Umbilical cord (tissue), 2 donors: ENCODE measurements at places on chromosomes 5 and 9. TPM values are rescaled to one million over a fixed set of nuclear protein-coding genes. Genes with fewer than 3 reads are reported as not detected.
A peak's percentile ranks its signal among the peaks of the same experiment; 100 is the strongest.

Gene TRPM6
- total RNA-seq, result 1.4 TPM

Gene IGFBPL1
- total RNA-seq, result 2.9 TPM

Gene MCTP1
- 24.8 TPM for total RNA-seq

Gene CCDC183
- not detected for total RNA-seq

Gene MELK
- total RNA-seq, result 12.0 TPM

Gene ARHGEF37
- total RNA-seq, result 3.6 TPM

Gene TNFSF8
- total RNA-seq, result 5.3 TPM

GRCh38 chr9:90727488-90727887 lies 74.1 kb upstream of the SYK start:
- DNase-seq, result no peak

DNA sequence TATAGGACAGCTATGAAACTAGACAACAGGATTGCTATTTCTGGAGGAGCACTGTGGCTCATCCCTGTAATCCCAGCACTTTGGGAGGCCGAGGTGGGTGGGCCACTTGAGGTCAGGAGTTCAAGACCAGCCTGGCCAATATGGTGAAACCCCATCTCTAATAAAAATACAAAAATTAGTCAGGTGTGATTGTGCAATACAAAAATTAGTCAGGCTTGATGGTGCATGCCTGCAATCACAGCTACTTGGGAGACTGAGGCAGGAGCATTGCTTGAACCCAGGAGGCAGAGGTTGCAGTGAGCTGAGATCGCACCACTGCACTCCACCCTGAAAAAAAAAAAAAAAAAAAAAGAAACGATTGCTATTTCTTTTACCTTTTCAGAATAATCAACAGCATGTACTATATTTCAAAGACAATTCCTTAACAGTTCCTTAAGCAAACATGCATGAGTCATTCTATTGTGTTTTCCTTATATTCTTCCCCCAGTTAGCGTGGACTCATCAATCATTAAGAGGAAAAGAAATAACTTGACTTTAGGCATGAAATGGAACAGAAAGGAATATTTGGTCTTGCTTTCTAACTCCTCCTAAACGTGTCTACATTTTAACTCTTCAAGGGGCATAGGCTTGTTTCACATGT lies 162.6 kb downstream of the TAF11L14 start:
- DNase-seq, result no peak

- no peak for DNase-seq
These were observed 41.2 kb downstream of the GSN start for GRCh38 chr9:121309171-121309570.

DNA sequence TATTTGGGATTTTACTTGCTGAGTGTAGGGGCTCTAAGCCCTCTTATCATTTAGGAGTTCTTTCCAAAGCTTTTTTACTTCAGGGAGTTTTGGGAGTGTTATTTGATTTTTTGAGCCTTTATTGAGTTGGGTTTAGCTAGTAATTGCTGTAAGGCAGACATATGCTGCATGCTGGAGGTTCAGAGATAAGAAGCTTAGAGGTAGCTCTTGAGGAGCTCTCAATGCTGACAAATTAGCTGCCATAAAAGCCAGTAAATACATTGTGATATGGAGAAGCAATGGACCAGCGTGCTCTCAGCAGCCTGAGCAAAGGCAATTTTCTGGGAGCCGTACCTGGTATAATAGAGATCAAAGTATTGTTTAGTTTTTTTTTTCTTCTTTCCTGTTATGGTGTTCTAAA lies 11.6 kb downstream of the ARHGEF28 start:
- DNase-seq, result no peak

- peak; percentile 36 for DNase-seq
These were observed 8.1 kb downstream of the IDNK start for GRCh38 chr9:83630938-83631457.

DNA sequence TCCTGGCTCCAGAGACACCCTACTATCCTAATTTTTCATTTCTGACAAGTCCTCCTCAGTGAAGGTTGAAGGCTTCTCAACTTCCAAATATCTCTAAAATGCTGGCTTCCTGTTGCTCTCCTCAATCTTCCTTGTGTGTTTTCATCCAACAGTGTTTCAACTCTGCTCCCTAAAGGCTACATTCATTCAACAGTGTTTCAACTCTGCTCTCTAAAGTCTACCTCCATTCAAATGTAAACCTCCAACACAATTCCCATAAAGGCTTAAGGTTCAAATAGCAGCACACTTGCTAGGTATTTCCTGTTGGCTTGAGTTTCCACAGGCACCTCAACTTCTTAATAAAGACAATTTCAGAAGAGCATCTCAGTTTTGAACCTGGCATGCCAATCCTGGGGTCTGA lies 164.8 kb downstream of the HINT1 start:
- no peak for DNase-seq

DNA sequence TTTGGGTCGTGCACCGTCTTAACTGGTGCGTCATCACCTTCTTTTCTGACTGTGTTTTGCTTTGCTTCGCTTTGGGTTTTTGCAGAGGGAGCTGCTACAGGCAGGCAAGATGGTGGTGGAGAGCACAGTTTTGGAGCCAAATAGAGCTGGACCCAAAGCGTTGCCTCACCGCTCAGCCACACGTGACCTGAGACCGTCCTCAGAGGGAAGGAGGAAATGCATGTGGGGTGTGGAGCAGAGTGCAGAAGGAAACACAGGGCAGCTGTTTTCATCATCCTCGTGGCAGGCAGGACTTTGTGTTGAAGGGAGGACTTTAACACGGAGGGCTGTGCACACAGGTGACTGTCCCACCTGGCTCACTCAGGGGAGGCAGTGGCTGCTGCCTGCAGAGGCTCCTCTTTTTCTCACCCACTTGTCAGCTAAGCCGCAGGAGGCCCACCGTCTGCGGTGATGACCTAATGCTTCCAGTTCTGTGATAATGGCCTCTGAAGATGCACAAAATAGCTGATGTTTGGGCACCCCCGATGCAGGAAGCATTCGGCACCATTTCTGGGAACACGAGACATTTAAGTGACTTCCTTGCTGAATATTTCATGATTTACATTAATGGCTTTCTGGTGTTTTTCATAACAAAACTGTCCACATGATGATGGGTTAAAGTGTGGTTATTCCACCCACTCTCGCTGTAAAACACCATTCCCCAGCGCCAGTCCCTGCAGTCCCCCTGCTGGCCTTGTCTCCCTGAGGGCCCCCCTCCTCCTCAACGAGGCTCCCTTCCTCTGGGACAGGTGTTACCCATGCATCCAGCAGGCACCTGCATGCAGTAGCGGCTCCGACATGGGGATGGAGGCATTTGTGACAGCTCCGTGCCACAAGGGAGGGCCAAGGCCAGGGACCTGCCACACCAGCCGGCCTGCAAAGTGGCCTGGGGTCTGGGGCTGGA lies 12.4 kb upstream of the UBAC1 start:
- no peak for DNase-seq

DNA sequence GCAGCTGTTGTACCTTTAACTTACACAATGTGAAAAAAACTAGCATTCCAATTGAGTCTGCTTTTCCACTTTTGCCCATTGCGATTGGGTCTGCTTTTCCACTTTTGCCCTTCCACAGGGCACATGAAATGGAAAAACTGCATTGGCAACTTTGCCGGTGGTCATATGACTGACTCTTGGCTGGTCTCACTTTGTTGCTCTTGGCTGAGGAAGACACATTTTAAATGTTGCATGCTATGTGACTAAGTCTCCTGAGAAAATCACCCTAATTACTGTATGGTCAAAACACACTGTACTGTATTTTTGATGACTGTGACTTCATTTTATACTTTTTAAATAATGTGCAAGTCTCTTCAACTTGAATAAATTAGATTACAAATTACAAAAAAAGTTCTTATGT lies 1.6 kb upstream of the OXCT1 start:
- DNase-seq, result peak; percentile 43

DNA sequence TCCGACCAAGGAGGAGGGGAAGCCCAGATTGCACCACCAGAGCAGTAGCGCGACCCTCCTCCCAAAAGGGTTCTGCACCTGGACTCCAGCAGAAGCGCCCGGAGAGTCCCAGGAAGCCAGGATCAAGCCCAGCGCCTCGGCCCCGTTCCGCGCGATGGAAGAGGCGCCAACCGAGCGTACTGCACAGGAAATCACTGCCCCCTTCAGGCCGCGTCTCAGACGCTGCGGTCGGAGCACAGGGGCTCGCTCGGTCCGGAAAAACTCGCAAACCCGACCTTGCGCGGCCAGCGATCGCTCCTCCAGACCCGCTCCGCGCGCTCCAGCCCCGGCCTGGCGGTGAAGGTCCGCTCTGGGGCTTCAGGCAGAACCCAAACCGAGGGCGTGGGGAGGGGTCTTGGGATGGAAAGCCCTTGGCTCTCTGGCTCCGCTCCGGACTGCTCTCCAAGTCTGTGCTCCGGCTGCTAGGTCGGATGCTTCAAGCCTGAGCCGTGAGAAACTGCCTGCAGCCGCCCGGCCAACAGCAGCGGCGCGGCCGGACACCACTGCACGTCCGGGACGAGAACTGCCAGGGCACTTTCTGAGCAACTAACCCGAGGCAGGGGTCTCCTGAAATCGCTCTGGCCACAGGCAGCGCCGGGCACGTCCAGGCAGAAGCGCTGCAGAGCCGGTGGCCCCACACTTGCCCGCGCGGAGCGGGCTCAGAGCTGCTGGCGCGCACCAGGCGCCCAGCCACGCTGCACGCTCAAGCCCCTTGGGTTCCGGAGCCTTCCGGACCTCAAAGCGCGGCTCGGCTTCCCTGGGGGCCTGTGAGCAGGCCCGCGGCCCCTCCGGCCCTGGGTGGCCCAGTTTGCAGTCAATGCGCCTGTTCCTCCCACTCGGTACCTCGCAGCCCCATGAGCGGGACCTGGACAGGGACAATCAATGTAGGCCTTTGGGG lies 1.3 kb downstream of the GABBR2 start:
- DNase-seq, result peak; percentile 62

GRCh38 chr5:116922532-116922931 lies 347.9 kb upstream of the SEMA6A start:
- DNase-seq, result no peak

- DNase-seq, result no peak
These were observed 804.8 kb upstream of the ZNF608 start for GRCh38 chr5:125551246-125551645.

GRCh38 chr5:127934791-127935256 lies 148.7 kb upstream of the SLC12A2 start:
- DNase-seq, result no peak

DNA sequence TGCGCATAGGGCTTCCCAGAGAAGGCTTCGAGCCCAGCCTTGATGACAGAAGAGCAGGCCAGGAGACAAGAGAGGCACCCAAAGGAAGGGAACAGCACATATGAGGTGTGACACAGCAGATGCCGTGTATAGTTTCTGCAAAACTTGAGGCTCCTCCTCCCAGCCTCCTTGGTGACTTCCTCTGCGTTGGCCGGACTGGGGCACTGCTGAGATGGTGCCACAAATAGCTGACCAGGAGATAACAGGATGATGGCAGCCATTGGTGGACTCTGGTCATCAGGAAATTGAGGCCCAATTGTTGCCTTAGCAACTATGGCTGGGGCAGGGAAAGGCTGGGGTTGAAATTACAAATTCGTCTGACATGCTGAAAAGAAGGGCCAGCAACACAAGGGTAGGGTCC lies 4.8 kb upstream of the ZNF79 start:
- DNase-seq, result no peak

DNA sequence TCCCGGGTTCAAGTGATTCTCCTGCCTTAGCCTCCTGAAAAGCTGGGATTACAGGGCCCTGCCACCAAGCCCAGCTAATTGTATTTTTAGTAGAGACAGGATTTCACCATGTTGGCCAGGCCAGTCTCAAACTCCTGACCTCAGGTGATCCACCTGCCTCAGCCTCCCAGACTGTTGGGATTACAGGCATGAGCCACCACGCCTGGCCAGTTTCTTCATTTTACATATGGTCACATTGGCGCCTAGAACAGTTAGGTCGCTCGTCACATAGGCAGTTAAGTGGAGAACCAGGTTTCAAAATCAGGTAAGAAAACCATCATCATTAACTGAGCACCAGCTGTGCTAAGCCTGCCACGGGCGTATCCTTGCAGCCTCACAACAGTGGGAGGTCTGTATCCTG lies 36.1 kb downstream of the OLFML2A start:
- DNase-seq, result no peak

- no peak for DNase-seq
These were observed 82.3 kb upstream of the FREM1 start for GRCh38 chr9:14992516-14992915.

- DNase-seq, result no peak
These were observed 5.0 kb upstream of the SPINK1 start for GRCh38 chr5:147836439-147836838.

GRCh38 chr5:132470596-132470995 lies 20.0 kb downstream of the IRF1 start:
- DNase-seq, result no peak

DNA sequence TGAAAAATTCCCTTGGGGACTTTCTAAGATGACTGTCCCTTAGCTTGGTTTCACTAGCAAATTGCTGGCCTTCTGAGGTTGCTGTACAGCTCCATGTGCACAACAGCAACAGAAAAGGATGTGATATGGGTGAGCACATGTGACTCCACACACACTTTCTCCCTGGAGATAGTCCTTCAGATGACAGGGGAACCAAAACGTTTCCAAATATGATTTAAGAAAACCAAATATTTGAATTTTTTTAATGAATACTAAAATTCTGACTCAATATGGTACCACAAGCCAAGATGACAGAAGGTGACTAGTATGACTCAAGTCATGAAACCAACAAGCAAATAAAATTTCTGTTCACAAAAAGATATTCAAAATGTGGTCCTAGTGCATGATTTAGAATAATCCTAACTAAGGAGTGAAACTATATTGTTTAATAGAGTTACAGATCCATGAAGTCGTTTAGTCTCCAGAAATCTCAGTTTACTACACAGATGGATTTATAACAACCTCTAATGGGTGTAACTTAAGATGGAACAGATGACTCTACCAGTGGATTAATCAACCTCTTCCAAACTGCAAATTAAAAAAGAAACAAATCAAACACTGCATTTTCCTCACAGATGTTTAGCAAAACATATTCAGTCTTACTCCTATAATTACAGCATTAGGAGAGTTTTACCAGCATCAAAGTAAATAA lies 144.8 kb upstream of the PIK3R1 start:
- no peak for DNase-seq

GRCh38 chr9:21434202-21435014 lies 5.8 kb upstream of the IFNA1 start:
- DNase-seq, result peak; percentile 31

DNA sequence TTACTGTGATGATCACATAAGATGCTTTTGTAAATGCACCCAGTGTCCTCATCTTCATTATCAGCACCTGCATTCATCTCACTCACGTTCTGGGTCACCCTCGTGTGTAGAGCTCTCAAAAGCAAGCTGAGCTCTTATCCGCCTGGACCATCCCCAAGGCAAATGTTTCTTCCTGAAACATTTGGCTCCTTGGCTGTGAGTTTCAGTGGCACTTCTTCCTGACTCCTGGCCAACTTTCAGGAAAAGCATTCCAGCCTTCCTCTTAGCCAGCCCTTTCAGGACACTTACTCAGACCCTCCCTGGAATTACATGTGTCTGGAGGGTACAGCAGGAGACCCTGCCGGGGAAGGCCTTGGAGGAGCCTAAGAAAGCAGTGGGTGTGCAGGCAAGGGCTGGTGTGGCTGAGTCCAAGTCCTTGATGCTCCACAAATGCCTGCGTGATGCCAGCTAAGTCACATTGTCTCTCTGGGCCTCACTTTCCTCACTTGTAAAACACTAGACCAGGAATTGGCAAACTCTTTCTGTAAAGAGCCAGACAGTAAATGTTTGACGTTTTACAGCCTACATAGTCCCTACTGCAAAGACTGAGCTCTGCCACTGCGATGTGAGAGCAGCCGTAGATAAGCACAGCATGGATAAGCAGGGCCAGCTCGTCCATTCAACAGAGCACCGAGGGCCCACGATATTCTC lies 72.1 kb downstream of the PDE6A start:
- peak; percentile 68 for DNase-seq
